Smooth muscle cell of bladder (primary cell): ENCODE measurements at places on chromosomes 5 and 9. TPM values are rescaled to one million over a fixed set of nuclear protein-coding genes. Genes with fewer than 3 reads are reported as not detected.

Gene KCNV2
- total RNA-seq: not detected in 2 replicates

Gene FGF10
- total RNA-seq: 1.0 and 3.8 TPM in 2 replicates

Gene ZNF618
- 5.4 and 7.5 TPM in 2 replicates for total RNA-seq

Gene SIGMAR1
- 34.7 and 52.1 TPM in 2 replicates for total RNA-seq

Gene FCN2
- total RNA-seq: not detected in 2 replicates

Gene SLC6A7
- total RNA-seq: not detected in 2 replicates

Gene DMGDH
- 2.3 and 2.7 TPM in 2 replicates for total RNA-seq

Gene SPATA31C1
- total RNA-seq: not detected in 2 replicates

Gene OCLN
- total RNA-seq: 0.37 and 0.43 TPM in 2 replicates

Gene IL13
- not detected in 2 replicates for total RNA-seq
